ENCODE measurements at places on chromosomes 7 and 10.

DNA sequence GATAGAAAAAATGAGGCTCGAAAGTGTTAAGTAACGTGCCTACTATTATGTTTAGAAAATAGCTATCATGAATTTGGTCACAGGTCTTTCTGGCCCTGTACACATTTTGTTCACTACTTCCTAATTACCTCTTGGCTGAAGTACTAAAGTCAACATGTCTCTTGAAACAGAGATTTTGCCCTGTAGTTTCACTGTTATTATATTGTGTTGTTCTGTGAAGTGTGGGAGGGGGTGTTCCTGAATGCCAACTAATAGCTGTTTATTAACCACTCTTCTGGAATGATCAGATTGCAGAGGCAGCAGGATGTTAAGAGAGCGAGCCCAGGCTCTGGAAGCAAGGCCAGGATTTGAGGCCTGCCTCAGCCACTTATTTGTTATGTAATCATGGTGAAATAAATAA is 72.1 kb downstream of the RNF133 start:
- DNase-seq: no peak

DNA sequence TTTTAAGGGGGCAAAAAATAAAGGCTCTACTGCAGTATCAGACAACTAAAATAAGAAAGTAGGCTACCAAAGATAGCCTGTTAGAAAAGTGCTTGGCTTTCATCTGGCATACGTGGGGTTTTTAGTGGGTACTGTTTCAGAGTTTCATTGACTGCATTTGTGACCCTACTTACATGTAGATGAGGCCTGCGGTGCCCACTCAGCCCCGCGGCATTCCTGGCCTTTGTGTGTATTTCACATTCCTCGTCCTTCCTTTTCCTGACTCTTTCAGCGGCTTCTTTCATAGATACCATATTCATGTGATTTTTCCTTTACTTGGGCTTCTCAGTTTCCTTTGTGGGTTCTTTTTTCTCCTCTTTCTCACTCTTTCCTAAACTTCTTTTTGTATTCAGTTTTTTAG is 50.7 kb downstream of the UBE3C start:
- DNase-seq: no peak

DNA sequence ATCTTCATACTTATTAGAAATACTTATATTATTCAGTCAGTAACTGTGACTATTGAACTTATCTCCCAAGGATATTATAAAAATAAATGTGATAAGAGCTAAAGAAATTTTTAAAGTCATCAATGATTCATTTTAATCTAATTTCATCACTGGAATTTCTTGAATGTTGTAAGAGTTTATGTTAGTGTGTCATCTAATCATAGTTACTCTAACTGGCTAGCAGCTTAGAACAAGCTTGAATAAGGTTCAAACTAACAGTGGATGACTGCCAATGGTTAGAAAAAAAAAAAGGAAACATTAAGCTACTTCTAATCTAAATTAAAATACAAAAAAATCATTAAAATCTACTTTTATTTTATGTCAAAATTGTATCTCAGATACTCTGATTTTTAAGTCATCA is 1066.3 kb downstream of the CNTNAP2 start:
- DNase-seq: no peak

GRCh38 chr7:100804681-100805431 is 22.5 kb downstream of the EPHB4 start:
- no peak for DNase-seq

- DNase-seq: no peak
These were observed 496 bp downstream of the BRI3 start for GRCh38 chr7:98281757-98282606.

DNA sequence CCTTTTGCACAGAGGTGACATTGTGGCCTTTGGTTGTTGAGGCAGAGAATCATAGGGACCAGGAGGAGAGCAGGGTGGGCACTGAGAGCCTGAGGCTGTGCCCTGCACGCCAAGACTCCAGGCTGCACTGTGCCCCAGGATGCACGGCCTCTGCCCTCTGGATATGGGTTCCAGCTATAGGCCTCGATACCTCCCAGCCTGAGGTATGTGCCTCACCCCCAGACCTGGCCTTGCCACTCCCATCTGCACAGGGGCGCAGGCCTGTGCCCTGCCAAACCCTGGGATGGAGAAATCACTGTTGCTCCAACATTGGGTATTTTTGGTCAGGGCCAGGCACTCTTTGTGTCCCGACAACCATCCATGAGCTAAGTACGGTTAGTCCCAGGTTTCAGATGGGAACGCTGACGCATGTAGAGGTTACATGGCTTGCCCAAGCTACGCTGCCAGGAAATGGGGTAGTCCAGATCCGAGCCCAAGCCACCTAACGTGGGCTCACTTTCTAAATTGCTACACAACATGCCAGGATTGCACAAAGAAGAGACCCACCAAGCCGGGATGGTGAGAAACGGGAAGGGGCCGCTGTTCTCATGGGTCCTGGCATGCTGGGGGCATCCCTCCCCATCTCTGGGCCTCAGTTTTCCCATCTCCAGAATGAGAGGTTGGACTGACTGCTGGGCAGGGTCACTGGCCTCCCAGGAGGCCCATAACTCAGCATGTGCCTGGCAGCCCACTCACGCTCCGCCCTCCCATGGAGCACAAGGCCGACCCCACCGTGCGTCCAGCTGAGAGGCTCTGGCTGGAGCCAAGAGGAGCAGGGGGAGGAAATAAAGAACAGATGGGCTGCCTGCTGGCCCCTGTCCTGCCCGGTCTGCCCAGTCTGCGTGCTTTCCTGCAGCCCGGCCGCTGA is 44.2 kb downstream of the ZCCHC24 start:
- no peak for DNase-seq

GRCh38 chr10:74643596-74643975 is 182.8 kb upstream of the KAT6B start:
- no peak for DNase-seq

DNA sequence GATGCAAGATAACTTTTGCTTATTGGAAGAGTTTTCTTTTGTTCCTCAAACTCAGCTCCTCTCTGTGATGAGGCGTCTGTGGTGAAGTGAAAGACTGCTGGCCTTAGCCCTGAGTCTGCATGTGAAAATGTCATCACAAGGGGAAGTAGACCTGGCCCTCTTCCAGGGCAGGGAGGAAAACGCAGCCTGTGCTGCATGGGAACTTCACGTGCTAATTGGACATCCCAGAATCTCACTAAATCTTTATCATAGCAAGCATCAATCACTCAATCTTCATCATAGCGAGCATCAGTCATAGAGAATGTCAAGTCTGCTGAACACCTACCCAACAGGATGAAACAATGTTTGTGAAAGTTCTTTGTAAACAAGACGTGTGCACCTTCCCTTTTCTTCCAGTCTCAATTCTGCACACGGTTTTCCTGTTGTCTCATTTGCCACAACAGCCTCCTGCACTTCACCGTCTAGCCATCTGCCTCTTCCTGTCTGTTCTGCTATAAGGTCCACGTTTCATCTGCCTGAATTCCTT is 314.6 kb downstream of the FRMD4A start:
- DNase-seq: no peak

DNA sequence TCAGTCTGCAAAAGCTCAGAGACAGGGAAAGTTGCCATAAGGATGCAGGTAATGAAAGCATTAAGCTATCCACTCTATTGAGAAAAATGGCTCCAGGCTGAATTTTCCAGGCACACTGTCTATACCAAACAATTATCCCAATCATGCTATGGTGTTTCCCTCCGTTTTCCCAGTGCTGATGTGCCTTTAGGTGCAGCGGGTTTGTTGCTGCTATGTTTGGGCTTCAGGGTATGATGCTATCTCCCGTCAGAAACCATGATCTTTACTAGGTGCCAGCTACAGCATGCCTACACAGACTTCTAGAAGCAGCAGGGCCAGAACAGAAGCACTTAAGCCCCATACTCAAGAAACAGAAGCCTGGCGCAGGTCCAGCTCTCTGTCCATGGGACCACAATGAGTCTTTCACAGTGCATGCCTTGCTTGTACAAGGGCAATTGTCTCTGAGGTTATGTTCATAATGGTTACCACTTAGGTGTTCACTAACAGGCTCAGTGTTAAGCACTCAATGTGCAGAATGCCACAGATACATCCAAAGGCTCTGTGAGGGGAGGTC is 19.4 kb downstream of the STEAP1B start:
- no peak for DNase-seq

DNA sequence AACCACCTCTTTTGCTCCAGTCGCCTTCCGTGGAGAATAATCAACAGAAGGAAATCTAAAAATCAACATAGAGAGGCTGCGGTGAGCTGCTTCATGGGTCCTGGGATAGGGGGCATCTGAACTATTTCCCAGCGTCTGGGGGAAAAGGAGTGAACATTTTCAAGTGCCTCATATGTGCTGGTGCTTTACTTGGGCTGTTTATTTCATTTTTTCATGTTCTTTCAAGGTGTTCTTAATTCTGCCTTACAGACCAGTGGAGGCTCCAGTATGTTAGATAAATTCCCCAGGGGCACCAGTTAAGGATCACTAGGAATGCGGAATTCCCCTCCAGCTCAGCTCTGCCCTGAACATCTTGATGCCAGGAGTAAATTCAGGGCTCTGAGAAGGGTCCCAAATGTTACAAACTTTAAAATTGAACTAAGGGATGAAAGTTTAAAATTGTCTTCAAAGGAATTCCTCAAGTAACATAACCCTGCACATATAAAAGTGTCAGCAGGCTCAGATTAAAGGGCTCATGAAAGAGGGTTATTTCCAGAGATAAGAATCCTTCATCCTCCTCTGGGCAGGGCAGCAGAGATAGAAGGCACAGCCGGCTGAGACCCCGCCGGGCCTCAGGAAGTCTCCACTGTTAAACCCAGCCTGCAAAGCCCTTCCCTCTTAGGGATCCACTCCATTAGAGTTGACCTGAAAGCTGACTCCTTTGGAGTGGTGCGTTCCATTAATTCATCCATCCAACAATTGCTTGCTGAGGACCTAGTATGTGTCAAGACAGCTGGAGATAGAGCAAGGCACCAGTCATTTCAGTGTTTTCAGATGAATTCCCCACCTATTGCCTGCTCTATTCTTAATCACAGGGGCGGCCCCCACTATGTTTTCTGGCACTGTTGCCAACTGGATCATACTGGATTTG is 345.8 kb downstream of the KCNMA1 start:
- no peak for DNase-seq

DNA sequence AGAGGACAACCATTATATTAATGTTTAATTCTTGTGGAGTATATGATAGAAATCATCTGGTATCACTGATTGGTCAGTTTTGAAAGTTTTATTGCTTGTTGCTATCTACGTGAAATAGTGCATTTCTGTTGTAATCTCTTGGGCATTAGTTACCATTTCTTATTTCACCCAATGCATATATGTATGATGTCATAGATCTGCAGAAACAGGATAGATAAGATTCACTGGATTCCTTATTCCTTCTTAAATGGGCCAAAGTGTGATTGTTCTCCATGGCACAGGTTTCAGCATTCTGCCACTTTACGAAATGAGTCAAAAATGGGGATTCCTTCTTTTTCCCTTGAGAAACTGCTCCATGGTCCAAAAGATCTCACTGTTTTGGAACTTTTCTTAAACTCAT is 56.6 kb downstream of the VTI1A start:
- DNase-seq: no peak

DNA sequence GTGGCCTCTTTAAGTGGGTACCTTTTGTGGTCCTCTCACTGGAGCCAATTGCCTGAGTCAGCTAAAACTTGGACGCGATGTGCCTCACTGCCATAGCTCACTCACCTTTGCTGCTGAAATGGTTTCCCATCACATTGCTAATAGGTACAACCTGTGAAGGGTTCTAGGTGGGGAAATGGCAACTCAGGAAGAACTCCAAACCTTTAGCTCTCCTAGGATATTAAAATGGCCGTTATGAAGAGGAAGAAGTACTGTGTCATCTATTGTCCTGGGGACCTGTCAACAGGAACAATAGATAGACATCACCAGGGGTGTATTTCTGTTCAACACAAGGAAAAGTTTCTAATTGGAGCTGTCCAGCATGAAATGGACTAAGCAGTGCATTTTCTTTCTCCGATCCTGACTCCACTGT is 1.2 kb upstream of the ZNF655 start:
- no peak for DNase-seq

GRCh38 chr10:20313665-20314064 is 497.4 kb downstream of the PLXDC2 start:
- no peak for DNase-seq

GRCh38 chr7:16755397-16755796 is 1.8 kb downstream of the TSPAN13 start:
- no peak for DNase-seq

Data from progenitor cell of endocrine pancreas (in vitro differentiated cells).